Naive thymus-derived CD8-positive, alpha-beta T cell (primary cell): ENCODE measurements at places on chromosomes 3 and 15. TPM values are rescaled to one million over a fixed set of nuclear protein-coding genes. Genes with fewer than 3 reads are reported as not detected.

PYGO1 gene
- total RNA-seq: not detected

SECISBP2L gene
- 53.9 TPM for total RNA-seq

JMJD7 gene
- 60.2 TPM for total RNA-seq

DNA sequence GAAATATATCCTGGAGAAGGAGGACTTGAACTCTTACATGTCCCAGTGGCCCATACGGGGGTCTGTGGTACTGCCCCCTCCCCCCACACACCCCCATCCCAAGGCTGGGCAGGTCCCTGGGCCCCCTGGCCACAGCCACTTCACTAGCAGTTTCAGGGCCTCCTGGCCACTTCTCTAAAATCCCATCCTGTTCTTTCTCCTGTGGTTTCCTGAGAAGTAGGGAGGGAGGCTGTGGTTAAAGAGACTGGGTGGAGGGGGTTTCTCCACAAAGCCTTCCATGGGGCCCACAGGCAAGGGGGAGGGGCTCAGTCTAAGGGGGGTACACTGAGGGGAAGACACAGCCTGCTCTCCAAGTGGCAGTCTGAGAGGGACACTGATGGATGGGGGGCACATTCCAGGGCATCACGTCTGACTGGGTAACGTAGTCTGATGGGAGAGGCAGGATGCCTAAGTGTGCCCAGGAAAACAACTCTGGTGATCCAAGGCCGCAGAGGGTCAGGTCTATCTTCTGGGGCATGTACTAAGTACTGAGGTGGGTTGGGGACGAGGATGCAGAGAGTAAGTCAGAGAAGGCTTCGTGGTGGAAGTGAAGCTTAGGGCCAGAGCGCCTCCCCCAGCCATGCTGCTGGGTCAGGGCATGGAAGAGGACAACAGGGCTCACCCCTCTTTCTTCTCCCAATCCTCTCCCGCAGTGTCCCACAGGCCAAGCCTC lies 48.0 kb upstream of the C15orf39 start:
- peaks cover 19% of the 10 kb centered on the region for H3K4me1 ChIP-seq
- no peaks in the 10 kb centered on the region for H3K36me3 ChIP-seq
- peaks cover 2% of the 10 kb centered on the region for H3K27me3 ChIP-seq
- no peak overlapping the region for H3K4me3 ChIP-seq
- DNase-seq: no peak

DNA sequence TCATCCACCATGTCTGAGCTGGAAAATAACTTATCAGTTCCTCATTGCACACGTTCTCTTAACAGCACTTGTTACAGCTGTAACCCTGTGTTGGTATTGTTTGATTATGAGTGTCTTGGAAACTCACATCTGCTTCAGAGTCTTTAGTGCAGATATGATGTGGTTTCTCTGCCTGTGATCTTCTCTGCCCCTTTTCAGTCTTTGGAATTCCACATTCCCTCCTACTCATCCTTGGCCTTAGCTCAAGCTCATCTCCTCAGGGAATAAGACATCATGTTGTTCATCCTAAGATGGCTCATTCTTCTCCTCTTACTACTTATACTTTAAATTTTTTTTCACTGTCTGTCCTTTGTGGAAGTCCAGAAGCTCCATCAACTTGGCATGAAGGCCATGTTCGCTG lies 77.7 kb downstream of the SYNPR start:
- H3K27ac ChIP-seq: no peak overlapping the region
- no peaks in the 10 kb centered on the region for H3K4me1 ChIP-seq
- H3K36me3 ChIP-seq: no peaks in the 10 kb centered on the region
- H3K4me3 ChIP-seq: no peak overlapping the region
- DNase-seq: no peak

GRCh38 chr3:128228366-128228910 lies 75.2 kb downstream of the EEFSEC start:
- H3K27ac ChIP-seq: no peak overlapping the region
- H3K27me3 ChIP-seq: no peaks in the 10 kb centered on the region
- H3K4me1 ChIP-seq: peaks cover 18% of the 10 kb centered on the region
- H3K4me3 ChIP-seq: no peak overlapping the region
- DNase-seq: no peak

DNA sequence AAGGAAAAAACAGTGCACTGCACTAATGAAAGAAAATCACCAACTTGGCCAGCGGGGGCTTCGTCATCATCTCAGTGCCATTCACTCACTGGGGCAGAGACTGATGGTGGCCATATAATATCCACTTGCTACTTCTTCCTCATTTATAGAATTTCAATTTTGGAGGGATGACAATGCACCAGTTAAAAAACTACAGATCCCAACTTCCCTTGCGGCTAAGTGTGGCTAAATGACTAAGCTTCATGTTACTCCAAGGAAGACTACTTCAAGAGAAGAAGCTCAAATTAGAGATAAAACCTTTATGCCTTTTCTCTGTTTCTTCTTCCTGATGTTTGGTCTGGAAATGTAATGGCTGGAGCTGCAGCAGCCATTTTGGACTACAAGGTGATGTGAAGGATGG lies 38.8 kb downstream of the NGLY1 start:
- peaks cover 86% of the 10 kb centered on the region for H3K36me3 ChIP-seq
- no peak overlapping the region for H3K27ac ChIP-seq
- H3K4me3 ChIP-seq: no peak overlapping the region
- H3K4me1 ChIP-seq: peaks cover 16% of the 10 kb centered on the region

DNA sequence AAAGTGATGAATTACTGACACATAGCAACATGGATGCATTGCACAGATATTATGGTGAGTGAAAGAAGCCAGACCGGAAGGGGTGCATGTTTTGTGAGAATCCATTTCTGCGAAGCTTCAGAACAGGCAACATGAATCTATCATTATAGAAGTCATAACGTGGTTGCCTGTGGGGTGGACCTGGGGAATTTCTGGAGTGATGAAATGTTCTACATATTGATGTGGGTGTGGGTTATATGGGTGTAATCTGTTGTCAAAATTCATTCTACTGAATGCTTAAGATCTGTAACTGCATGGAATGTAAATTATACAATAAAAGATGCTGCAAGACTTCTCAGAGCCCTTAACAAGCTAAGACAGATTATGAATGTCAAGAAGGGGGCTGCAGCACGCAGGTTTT lies 25.2 kb upstream of the TSPAN3 start:
- H3K27me3 ChIP-seq: peaks cover 1% of the 10 kb centered on the region
- no peaks in the 10 kb centered on the region for H3K36me3 ChIP-seq
- no peaks in the 10 kb centered on the region for H3K4me1 ChIP-seq
- H3K4me3 ChIP-seq: no peak overlapping the region
- no peak for DNase-seq

- H3K36me3 ChIP-seq: no peaks in the 10 kb centered on the region
- H3K27me3 ChIP-seq: no peaks in the 10 kb centered on the region
- no peak overlapping the region for H3K27ac ChIP-seq
These were observed 93.2 kb downstream of the DGKG start for GRCh38 chr3:186268616-186269448.

- H3K27me3 ChIP-seq: no peaks in the 10 kb centered on the region
- no peak for DNase-seq
- H3K4me3 ChIP-seq: no peak overlapping the region
- peaks cover 22% of the 10 kb centered on the region for H3K36me3 ChIP-seq
- H3K27ac ChIP-seq: no peak overlapping the region
- H3K4me1 ChIP-seq: peaks cover 11% of the 10 kb centered on the region
These were observed 270.9 kb downstream of the ULK4 start for GRCh38 chr3:41690766-41691563.

DNA sequence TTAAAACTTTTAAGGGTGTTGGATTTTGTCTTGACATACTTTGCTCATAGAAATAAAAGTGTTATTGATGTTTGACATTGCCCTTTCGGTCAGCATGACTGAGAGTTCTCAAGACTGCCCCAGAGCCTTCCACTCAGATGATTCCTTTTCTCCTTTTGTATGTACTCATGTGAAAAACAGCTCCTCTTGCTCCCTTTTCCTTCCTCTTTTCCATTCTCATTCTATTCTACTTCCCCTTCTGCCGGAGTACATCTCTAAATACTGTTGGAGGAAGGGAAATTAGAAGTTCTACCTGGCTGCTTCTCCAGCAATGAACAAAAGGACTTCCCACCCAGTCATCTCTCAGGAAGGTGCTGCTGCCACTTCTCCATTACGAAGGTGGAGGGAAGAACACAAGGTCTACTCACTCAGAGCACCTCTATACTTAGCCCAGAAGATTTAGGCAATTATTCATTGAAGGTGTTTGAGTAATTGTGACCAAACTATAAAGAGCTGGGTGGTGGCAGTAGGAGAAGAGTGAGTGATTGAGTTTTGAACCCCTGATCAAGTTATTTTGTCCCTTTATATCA lies 163.8 kb upstream of the MBNL1 start:
- no peaks in the 10 kb centered on the region for H3K4me1 ChIP-seq
- H3K4me3 ChIP-seq: no peak overlapping the region
- no peak for DNase-seq
- H3K27ac ChIP-seq: no peak overlapping the region
- H3K27me3 ChIP-seq: no peaks in the 10 kb centered on the region
- no peaks in the 10 kb centered on the region for H3K36me3 ChIP-seq
